ENCODE measurements at places on chromosomes 5 and 9.
A peak's percentile ranks its signal among the peaks of the same experiment; 100 is the strongest.

DNA sequence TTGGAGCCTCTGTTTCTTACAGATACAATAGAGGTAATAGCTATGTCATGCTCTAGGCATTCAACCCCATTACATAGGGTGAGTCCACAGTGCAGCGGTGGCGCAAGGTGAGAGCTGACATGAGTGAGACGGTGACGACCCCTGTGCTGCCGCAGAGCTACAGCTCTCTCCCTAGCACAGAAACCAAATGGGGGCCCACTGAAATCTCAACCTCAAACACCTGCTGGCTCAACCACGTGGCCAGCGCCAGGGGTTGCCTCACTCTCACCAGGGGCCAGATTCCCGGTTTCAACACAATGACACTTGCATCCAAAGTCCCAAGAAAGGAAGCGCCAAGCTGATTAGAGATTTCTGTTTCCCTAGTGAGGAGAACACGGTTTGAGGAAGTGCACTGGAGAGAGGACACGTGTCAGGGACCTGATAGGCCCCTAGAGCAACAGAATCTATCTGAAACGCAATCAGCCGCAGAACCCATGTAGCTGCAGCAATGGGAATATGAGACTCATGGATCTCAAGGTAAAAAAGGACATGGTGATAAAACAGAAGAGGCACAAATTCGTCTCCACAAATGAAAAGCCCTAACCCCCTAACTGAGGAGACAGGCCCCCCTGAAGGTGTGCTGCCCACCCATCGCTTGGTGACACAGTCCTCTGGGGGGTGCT is 114.3 kb downstream of the CRB2 start:
- no peak for DNase-seq

DNA sequence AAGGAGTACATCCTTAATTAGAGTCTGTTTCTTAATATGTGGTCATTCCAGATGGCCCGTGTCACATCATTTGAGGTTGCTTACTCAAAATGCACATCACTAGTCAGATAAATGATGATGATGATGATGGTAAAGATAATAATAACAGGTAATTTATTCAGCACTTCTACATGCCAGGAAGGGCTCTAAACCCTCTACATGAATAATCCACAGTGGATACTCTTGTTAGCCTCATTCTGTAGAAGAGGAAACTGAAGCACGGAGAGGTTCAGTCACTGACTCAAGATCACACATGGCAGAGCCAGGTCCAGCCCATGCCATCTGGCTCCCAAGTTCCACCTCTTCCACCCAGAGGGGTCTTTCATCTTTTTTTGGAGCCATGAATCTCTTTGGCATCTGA is 11.7 kb downstream of the SH3PXD2B start:
- DNase-seq, result no peak

- no peak for DNase-seq
Observed at GRCh38 chr9:125240649-125240999, 519 bp downstream of the HSPA5 start.

DNA sequence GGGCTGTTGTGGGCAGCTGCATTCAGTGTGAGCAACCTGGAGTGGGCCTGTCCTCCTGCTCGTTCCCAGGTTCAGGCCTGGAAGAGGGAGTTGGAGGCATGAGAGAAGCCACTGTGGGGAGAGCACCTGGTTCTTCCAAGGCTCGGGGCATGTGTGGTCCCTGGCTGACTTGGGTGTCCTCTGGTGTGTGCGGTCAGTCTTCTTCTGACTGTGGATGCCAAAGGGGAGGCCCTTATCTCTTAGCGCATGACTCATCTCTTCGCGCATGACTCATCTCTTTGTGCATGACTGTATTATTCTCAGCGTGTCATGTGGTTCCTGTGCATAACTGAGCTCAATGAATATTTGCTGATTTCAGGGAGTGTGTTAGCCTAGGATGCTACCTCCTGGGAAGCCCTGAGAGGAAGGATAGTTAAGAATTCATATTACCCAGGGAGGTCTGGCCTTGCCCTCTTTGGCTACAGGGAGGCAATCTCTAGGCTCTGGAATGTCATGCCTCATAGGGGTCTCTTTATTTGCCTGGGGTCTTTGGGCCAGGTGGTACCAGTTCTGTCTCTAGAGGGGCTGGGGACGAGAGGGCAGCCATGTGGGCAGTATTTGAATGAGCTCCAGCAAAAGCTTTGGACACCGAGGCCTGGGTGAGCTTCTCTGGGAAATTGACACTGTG is 188.7 kb downstream of the HSPA4 start:
- DNase-seq, result peak; percentile 93

- DNase-seq, result no peak
Observed at GRCh38 chr5:55547781-55548180, 13.0 kb upstream of the PLPP1 start.

DNA sequence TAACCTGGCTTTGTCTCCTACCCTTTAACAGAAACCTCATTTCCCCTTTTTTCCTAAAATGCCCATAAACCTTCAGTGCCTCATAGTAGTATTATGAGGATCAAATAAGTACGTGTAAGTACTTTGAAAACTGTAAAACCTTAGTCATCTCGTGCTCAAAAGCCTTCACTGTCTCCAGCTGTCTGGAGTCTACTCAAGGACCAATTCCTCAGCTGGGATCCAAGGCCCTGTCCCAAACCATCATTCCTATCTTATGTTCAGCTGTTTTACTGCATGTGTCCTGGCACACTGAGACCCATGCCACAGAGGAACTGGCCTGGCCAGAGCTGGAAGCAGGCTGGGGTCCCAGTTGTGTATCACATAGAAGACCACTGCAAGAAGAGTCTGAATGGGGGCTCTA is 15.9 kb downstream of the ADAMTSL1 start:
- DNase-seq, result peak; percentile 87

GRCh38 chr5:57551251-57551650 is 68.6 kb upstream of the ACTBL2 start:
- DNase-seq, result no peak

DNA sequence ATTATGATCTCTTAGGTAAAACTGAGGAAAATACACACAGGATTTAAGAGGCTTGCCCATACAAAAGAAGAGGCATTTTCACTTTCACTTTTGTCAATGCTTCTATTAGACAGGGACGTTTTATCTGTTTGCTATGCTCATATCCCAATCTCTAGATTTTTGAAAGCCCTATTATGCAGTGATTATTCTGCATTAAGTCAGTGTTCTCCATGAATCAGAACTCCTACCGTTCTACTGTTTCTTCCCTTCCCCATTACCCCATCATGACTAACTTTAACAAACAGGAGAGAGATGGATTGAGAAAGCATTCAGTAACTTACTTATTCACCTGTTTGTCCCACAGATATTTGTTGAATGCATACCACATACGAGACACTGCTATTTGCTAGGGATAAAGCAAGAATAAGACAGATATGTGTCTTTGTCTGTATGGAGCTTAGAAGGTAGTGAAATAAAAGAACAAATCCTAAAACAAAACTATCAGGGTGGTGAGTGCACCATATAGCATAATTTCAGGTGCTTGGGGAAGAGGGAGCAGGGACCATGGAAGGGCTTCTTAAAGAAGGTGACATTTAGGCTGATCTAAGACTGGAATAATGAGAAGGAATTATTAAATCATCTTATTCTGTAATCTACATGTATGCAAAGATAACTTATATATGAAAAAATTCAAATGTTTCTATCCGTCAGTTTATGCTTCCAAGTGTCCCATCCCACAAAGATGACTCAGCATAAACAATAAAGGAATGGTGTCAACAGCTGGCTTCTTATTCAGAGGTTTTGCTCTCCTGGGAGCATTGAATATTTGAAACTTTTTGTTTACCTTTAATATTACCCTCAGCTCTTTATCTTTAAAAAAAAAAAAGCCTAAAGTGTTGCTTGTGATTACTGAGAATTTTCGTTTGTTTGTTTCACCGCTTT is 328.1 kb downstream of the HINT1 start:
- DNase-seq, result peak; percentile 4

- peak; percentile 73 for DNase-seq
Observed at GRCh38 chr5:89967771-89968444, 441.6 kb downstream of the CETN3 start.

DNA sequence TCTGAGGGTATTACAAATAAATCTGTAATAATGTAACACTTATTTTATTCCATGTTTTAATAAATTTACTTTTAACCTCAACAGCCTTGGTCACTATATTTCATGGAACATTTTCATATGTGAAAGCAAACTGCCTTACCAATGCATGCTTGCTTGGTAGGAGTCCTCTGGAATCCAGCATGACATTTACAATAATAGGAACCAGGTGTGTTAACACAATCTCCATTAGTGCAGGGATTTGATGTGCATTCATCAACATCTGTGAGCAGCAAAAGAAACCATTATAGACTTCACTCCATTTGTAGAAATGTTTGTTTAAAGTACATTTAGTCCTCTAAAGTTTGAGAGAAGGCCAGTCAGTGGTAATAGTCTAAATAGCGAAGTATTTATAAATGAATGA is 159.4 kb downstream of the FBN2 start:
- peak; percentile 71 for DNase-seq

DNA sequence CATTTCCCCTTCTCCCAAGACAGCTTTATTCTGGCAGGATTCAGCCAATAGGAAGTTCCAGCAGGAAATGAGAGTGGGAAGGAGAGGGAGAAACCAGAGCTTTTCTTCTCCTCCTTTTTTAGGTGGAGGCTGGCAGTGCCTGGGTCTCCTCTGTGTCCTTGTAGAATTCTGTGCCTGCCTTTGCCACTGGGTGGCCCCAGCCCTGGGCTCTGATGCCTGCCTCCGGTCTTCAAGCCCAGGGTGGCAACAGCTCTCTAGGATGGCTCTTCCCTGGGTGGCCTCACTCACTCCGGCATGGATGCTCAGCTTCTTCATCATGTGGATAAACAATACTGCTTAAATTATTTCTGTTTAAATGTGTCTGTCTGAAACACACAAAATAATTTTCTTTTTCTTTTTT is 694.8 kb downstream of the SEMA5A start:
- no peak for DNase-seq

DNA sequence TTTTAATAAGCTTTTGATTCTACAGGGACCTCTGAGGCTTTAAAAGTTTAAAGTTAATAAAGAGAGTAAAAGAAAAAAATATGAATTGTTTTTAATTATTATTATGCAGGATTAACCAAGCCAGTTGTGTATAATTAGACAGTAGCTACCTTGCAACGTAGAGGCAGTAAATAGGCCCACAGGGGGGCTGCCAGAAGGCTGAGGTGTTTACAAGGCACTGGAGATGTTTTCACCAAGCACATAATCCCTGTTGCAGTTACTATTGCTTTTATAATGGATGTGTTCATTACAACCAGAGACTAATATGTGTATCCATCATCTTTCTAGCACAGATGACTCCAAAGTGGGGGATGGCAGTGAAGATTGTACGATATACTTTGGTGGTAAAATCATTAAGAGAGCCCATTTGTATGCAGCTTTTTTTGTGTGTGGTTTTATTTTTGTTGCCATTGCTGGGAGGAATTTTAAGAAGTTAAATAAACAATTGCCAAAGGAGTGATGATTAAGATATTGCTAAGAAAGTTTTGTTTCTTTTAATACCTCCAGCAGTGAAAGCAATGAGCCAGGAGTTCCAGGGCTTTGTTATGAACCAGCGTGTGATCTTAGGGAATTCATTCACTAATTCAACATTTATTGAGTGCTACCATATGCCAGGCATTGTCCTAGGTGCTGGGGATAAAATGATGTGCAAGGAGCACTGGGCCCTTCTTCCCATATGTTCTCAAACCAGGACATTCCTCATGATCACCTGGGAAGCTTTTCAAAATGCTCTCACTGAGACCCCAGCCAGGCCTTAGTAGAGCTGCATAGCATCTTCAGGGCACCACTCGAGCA is 138.7 kb upstream of the EFNA5 start:
- peak; percentile 13 for DNase-seq

DNA sequence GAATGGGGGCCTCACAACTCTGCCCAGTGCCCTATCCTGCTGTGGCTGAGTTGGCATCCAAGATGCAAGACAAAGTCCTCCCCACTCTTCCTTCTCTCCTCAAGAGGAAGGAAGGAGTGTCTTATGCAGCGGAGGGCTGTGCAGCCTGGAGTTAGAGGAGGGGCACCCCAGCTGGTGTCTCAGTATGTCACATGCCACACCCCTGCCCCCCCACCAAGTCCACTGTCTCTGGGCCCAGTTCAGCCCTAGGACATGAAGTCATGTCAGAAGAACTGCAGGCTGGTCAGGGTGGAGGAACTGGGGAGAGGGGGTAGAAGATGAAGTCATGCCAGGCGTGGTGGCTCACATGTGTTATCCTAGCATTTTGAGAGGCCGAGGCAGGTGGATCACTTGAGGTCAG is 28.0 kb upstream of the SLC28A3 start:
- no peak for DNase-seq

DNA sequence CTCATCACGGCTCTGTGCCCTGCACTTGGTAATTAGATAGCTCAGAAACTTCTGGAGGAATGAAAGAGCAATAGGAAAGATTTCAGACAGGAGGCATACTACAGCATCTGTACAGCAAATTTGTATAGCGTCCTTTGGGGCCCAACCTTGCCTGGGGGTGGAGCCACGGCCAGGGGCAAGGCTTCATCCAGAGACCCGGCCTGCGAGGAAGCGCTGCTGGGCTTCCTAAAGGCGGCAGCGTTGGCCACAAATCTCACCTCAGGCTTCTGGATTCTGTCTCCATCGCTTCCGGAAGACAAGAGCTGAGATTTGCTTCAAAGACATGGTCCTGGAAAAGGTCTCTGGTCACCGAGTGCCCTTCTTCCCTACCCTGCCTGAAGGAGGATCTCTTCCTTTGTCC is 12.2 kb upstream of the SPATA31D1 start:
- DNase-seq, result no peak

DNA sequence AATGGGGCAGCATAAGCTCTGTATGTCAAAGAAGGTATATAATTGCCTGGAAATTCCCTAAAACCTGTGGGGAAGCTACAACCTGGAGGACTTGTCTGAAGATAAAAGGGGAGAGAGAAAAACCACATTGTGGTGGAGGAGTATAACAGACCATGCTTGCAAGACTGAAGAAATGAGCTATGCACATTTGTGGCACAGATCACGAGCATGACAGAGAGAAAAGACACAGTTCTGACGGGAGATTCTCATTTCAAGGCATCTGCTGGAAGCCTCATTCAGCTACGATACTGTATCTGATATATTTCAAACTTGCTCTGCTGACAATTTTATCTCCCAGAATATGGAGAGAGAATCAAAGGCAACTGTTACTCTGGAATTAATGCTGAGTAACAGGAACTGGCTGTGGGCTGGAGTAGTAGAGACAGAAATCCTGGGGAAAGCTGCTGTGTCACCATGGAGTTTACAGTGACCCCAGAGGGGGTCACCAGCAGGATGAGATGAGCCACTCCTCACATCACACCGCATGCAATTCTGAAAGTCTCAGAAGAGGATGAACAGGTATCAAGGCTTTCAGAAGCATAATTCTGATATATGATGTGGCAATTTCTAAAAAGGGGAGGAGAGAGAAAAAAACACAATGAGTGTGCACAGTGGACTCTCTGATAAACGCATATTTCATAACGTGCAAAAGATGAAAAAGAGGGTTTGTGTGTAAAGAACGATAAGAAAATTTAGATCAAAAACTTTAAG is 528.8 kb downstream of the IRX1 start:
- DNase-seq, result peak; percentile 7

Measured in fibroblast of upper back skin (primary cell).